ENCODE measurements at places on chromosomes 2 and 18.

GRCh38 chr2:212311807-212312404, 226.7 kb downstream of the ERBB4 start:
- no peak for DNase-seq

- peak; percentile 6 for DNase-seq
Measured at GRCh38 chr2:18976168-18976961, 382.1 kb downstream of the OSR1 start.

DNA sequence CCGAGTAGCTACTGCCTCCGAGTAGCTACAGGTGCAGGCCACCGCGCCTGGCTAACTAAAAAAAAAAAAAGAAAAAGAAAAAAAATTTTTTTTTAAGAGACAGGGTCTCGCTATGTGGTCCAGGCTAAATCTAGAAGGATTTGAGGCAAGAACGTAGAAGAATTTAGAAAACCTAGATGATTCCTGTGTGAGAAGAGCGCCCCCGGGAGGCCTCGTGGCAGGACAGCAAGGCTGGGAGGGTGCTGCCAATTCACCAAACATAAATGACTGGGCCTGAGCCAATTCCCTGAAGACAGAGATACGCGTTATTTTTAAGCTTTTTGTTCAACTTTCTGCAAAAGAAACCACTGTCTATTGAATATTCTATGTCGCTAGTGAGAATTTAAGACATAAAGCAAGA, 90.1 kb upstream of the TGFA start:
- no peak for DNase-seq

DNA sequence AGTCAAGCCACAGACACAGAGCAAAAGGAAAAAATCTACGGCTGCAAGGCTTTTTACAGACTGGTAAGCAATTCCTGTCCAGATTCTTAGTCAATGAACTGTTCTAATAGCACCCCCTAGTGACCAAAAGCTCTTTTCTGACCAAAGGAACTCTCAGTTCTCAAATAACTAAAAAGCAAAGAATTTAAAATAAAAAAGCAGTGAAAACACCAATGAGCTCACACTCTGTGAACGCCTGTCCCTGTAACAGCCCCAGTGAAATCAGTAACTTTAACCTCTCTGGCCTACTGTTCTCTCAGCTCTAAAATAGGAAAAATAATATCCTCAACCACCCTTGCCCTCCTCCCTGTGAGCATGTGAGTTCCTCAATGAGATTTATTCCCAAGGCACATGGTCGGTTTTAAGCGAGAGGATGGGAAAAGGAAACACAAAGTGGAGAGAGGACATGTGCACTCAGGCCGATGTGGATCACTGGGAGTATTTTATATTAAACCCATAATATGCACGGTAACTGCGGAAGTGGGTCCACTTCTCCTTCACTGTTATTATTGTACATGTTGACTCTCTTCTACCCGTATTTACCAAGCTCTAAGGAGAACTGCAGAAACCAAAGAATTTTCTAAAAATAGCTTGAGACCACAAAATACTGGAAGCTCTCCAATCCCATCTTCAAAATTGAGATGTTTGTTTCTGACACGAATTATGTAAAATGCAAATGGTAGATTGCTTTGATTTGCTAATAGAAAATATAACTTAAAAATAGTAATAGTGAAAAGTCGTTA, 128.5 kb downstream of the STK39 start:
- DNase-seq, result peak; percentile 73

DNA sequence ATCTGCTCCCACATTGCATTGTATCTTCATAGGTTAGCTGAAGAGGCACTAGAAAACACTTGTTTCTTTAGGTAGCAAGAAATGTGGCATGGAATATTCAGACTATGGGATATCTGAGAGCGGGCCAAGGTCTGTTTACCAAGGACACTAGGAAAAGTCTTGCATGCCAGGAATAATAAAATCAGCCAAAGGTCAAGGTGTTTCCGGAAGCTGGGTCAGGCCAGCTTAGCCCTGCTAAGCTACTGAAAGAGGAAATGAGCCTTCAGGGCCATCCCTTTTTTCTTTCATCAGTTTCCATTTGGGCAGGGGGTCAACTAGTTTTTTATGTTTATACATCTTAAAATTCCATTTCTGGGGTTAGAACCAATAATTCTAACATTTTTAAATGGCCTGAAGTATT, 101.1 kb downstream of the DPP4 start:
- no peak for DNase-seq

DNA sequence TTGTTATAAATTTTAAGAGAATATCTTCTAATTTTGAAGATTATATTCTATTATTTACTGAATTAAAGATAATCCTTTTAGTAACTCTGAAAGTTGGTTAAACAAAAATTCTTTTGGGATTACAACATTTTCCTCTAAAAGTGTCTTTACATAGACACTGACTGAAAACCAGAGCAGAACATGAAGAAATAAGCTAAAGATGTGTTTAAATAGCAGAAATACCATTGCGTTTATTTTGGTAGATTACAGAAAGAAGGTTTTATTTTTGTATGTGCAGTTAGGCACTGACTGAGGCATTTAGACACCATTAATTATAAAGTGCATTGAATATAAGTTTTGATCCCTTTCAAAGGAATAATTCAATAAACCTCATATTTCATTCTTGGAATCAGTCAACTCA, 13.5 kb upstream of the NPC1 start:
- DNase-seq, result no peak

- no peak for DNase-seq
Measured at GRCh38 chr2:100104718-100105677, 37.4 kb downstream of the AFF3 start.

DNA sequence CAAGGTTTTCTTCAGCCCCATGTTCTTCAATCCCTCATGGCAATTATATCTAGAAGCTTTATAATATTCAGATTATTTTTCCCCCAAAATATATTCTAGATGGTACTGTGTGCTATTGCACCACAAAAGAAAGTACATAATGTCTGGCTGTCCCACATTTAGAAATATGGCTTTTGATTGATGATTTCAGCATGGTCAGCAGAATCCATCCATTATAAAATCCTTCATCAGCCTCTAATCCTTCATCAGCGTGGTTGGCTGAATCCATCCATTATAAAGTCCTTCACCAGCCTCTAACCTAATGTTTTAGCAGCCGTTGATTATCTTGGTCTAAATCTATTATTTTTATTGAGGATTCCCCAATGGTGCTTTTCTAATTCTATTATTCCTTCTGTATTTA, 23.3 kb upstream of the HAAO start:
- no peak for DNase-seq

GRCh38 chr2:197149546-197149945, 161.0 kb downstream of the ANKRD44 start:
- no peak for DNase-seq

GRCh38 chr2:134039912-134040581, 213.8 kb upstream of the MGAT5 start:
- DNase-seq, result no peak

DNA sequence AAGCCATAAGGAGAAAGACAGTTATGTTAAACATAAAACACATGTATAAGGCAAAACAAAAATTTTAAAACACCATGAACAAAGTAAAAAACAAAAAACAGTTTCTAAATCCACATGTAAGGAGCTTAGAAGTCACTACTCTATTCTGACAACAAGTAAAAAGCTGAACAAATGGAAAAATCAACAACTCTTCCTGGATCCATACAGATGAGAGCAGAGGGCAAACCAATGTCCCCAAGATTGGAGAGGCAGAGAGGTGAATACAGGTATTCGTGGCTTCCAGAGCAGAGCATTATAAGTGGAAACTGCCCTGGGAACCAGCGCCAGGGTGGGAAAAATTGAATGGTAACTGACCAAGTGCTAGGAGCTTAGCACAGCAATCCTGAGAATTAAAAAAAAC, 93.5 kb downstream of the SPIRE1 start:
- DNase-seq, result no peak

DNA sequence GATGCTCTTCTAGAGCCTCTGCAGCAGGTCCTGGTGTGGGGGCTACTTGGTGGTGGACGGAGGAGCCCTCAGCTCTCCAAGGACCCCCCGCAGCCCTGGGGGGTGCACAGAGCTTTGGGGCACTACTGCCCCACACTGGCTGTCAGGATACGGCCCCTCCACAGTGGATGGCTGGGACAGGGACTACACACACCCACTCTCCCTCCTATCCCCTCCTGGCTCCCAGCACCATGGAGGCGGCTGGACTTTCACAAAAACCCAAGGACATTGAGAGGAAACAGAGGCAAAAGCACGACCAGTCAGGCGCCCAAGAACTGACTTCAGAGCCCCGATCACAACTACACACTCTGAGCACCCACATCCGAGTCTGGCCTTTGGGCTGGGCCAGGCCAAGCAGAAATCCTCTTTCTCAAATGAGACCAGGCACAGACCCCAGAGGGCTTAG, 12.6 kb downstream of the GPR35 start:
- DNase-seq, result no peak

DNA sequence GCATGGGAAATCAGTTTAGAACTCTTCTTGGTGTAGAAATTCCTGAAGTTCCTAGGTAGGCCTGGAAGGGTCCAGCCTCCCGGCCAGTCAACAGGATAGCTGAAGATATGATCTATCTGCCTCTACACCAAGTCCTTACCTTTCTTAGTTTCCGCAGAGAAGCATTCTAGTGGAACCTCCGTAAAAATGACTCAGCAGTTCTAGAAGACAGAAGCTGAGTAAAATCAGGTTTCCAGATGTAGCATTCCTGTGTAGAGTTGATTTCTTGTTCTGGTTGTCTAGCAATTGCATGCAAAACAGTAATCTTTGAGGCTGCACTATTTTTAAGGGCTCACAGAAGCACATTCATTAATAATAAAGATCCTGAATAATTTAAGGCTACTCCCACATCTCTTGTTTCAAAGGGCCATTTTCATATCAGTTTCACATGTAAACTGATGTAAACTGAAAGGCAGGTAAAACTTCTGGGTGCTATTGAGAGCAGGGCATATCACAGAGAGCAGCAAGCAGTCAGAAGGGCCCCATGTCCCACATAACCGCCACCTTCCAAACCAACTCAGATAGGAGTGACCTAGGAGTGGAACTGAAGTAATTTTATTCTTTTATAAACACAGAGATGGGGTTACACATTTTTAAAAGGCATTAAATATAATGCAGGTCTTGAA, 3.2 kb upstream of the DYTN start:
- no peak for DNase-seq

DNA sequence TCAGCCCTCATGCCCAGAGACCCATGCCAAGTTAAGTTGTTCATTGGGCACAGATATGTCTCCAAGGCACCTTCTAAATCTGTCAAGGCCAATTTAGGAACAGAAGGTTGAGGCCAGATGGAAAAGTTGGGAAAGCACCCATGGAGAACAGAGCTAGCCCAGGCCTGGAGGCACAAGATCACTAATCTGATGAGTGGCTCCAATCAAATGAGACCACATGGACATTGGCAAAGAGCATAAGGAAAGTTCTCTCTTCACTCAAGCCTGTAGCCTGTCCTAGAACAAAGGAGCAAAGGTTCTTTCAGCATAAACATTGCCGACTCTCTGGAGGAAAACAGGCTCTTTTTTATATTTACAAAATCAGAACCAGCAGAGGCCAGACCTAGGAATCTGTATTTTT, 154.8 kb downstream of the RNF152 start:
- no peak for DNase-seq

DNA sequence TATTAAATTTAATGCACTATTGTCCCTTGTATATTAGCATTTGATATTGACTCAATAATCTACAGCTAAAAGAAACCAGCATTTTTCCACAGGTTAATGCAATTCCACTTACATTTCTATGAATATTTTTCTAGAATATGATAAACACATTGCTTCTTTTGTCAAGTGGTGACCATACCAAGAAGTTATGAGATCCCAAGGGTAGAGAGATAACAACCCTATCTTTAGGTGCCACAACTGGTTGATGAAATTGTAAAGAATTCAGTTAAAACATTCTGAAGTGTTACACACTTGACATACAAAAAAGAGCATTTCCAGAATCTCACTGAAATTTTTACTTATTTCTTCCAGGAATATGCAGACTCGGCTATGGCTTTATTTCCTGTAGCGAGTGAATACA, 56.0 kb downstream of the ABCG8 start:
- DNase-seq, result no peak

DNA sequence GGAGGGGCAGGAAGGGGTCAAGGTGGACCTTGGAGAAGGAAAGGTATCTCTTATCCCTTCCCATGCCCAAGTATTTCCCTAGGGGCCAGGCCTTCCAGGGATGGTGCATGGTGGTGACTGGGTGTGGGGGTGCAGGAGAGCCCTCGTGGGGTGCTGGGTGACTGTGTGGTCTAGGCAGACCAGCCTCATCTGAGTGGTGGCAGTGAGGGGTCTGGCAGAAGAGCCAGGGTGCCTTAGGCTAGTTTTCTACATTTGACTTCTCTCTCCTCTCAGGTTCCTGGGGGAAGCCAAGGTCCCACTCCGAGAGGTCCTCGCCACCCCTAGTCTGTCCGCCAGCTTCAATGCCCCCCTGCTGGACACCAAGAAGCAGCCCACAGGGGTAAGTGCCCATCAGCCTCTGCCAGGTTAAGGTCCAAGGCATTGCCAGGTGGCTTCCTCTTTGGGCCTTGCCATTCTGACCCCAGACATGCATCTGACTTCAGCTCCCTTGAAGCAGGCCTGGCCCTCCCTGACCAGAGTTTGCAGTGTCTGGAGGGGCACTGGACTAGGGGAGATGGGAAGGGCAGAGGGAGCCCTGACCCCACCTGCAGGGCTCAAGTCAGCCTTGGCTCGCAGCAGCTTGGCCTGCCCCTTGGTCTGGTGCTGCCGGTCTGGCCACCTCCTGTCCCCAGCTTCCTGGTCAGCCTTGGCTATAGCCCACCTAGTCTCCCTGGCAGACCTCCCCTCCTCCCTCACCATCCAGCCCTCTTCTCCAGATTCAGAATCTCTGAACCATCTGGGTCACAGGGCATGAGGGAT, 49.8 kb downstream of the DYSF start:
- DNase-seq, result no peak

DNA sequence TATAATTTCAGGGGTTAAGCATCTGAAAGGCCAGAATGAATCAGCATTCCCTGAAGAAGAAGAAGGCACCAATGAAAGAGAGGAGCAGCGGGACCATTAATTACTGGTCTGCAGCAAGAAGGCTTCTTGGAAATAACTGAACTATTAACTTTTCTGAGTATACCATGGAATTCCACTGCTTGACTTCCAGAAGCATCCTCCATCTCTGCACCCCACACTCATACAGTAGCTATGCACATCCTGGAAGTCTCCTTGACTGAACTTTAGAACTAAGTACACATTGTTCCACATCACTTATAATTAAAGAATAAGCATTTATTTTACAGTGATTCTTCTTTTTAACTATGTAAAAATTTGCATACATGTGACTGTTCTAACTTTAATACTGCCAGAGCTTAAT, 131.5 kb downstream of the PPP1R1C start:
- DNase-seq, result peak; percentile 59

- peak; percentile 26 for DNase-seq
Measured at GRCh38 chr2:230762317-230762896, 49.8 kb downstream of the CAB39 start.

- peak; percentile 39 for DNase-seq
Measured at GRCh38 chr2:161237392-161238264, 70.6 kb upstream of the PSMD14 start.

GRCh38 chr2:143029141-143029540, 100.1 kb upstream of the ARHGAP15 start:
- DNase-seq, result no peak

All from kidney glomerular epithelial cell (primary cell).